ENCODE measurements at places on chromosomes 6 and 20. TPM values are rescaled to one million over a fixed set of nuclear protein-coding genes. Genes with fewer than 3 reads are reported as not detected.
A peak's percentile ranks its signal among the peaks of the same experiment; 100 is the strongest.

Gene SYCP2
- total RNA-seq: 3.1 TPM

DNA sequence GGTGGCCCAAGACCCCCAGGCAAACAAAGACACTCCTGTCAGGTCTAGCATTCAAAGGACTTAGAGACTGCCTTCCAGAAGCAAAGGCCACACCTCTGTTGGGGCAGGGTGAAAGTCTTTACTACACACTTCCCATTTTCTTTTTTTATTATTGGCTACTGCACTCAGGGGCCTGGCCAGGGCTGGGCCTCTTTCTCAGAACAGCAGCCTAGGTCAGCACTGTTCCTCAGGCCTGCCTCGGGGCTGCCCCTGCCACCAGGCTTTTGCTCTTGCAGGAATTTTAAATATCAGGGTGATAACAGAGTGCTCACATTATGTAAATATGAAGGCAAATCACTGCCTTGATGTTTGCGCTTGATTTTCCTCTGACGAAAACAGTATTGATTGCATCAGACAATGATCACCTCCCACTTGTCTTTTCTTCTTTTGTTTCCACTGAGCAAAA, 18.5 kb downstream of the GSTA4 start:
- no peak for DNase-seq

- no peak for DNase-seq
Measured at GRCh38 chr6:6005051-6006005, 1.4 kb downstream of the NRN1 start.

DNA sequence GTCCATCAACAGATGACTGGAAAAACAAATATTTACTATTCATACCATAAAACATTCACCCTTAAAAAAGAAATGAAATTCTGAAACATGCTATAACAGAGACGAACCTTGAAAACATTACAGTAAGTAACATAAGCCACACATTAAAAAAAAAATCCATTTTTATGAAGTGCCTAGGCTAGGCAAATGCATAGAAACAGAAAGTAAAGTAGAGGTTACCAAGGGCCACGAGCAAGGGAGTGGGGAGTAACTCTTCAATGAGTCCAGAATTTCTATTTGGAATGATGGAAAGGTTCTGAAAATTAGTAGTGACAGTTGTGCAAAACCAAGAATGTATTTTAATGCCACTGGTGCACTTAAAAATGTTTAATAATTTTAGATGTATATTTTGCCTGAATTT, 47.7 kb downstream of the STAU1 start:
- DNase-seq: no peak

Gene PSORS1C1
- total RNA-seq: 4.7 TPM

Gene PAK5
- not detected for total RNA-seq

DNA sequence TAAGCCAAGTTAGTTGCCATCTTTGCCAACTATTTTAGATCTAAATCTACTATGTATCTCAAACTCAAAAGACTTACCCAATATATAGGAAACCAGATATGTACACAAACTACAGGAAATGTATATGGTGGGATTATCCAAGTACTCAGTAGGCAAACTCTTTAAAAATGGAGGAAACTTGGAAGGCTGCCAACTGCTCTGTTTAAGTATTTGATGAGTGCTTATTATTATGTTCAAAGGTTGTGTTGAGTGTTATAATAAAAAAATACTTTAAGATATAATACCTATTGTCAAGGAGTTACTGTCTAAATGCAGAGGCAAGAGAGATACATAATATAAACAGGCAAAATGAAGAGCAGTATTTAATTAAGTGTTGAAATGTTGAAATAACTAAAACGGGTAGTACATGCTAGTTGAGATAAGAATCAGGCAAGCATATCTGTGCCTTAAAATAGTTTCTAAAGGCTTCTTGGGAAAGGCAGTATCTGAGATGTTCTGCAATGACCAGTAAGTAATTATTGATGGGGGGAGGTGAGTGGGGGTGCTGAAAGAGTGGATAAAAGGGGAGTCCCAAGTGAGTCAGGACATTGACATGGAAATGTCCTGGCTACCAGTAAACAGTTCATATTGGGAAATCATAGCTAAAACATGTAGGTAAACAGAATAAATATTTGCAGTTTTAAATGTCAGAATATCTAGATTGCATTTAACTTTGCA, 6.5 kb upstream of the DST start:
- DNase-seq: peak; percentile 51

DNA sequence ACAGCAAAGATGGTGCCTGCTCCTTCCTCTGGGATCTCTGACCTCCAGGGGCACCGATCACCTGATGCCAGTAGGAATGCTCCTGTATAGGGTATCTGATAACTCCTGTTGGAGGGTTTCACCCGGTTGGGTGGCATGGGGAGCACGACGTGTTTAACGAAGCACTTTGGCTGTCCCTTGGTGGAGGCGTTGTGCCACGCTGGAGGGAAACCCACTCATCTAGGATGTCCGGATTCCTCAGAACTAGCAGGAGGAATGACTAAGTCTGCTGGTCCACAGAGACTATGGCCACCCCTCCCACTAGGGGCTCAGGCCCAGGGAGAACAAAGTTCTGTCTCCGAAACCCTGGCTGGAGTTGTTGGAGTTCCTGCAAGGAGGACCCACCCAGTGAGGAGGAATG, 1624.4 kb downstream of the GRIK2 start:
- no peak for DNase-seq

Gene WFDC5
- total RNA-seq: not detected

Gene PGC
- not detected for total RNA-seq

- no peak for DNase-seq
Measured at GRCh38 chr20:25676164-25676809, 20.4 kb downstream of the ZNF337 start.

- no peak for DNase-seq
Measured at GRCh38 chr6:130050230-130050629, 31.8 kb downstream of the L3MBTL3 start.

DNA sequence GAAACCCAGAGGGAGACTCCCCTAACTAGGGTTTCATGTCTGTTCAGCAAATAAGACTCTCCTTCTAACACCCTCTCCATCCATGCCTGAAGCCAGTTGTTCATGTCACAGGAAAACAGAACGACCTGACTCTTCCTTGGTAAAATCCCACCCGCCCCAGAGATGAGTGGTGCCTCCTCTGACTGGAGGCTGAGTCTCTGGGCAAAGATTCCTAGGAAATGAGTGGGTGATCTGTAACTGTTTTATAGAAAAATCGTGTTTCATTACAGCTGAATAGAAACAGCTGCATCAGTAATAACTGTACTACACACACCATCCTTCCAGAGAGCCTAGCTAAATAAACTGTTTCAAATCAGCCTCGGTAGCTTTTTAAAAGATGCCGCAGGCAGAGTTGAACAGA, 37.4 kb upstream of the MRPS10 start:
- no peak for DNase-seq

Gene SCRT2
- not detected for total RNA-seq

Data from dermis blood vessel endothelial cell (primary cell).